ENCODE measurements at places on chromosomes 4 and X. TPM values are rescaled to one million over a fixed set of nuclear protein-coding genes. Genes with fewer than 3 reads are reported as not detected.

The FGFR3 gene
- 32.3 TPM for total RNA-seq

The POU3F4 gene
- total RNA-seq = not detected

The KIAA1210 gene
- not detected for total RNA-seq

The CXorf65 gene
- total RNA-seq = not detected

The TRAM1L1 gene
- 0.20 TPM for total RNA-seq

The GPM6B gene
- 2.7 TPM for total RNA-seq

The CDX4 gene
- total RNA-seq = not detected

The ASB9 gene
- total RNA-seq = 3.6 TPM

The DCAF4L1 gene
- 0.05 TPM for total RNA-seq

The DRD5 gene
- not detected for total RNA-seq

The HUWE1 gene
- 169 TPM for total RNA-seq

The PSAPL1 gene
- total RNA-seq = not detected

The SLC6A14 gene
- total RNA-seq = 1.8 TPM

The ZFYVE28 gene
- 29.6 TPM for total RNA-seq

The ATOH1 gene
- 34.4 TPM for total RNA-seq

The NOP14 gene
- 40.4 TPM for total RNA-seq

The CTAG2 gene
- not detected for total RNA-seq

The ABCB7 gene
- total RNA-seq = 27.9 TPM

The ELF4 gene
- total RNA-seq = 30.6 TPM

The SRP72 gene
- total RNA-seq = 74.4 TPM

The SERPINA7 gene
- 0.62 TPM for total RNA-seq

The GABRA4 gene
- 0.08 TPM for total RNA-seq

The PPP2R3B gene
- 8.7 TPM for total RNA-seq

The FRMD7 gene
- not detected for total RNA-seq

The HELT gene
- total RNA-seq = not detected

The CT45A2 gene
- total RNA-seq = not detected

The SHOX gene
- 0.11 TPM for total RNA-seq

The NEUROG2 gene
- total RNA-seq = not detected

The ZNF711 gene
- total RNA-seq = 2.0 TPM

The TMEM31 gene
- not detected for total RNA-seq

The PAGE1 gene
- total RNA-seq = not detected

The POU4F2 gene
- not detected for total RNA-seq

The XG gene
- not detected for total RNA-seq

The NAAA gene
- total RNA-seq = 79.3 TPM

The PRRG1 gene
- 15.0 TPM for total RNA-seq

The GPRASP1 gene
- total RNA-seq = 2.5 TPM

The SCOC gene
- total RNA-seq = 58.5 TPM

The PWWP3B gene
- total RNA-seq = 0.27 TPM

The FOXP3 gene
- 0.21 TPM for total RNA-seq

The MAGEC2 gene
- 0.17 TPM for total RNA-seq

The CYTL1 gene
- not detected for total RNA-seq

The SSX4 gene
- total RNA-seq = not detected

The MAGEA2 gene
- total RNA-seq = not detected

The INTU gene
- total RNA-seq = 3.0 TPM

The GLRB gene
- total RNA-seq = 0.42 TPM

The ARMCX4 gene
- 4.1 TPM for total RNA-seq

The HELQ gene
- 11.0 TPM for total RNA-seq

The TCEAL2 gene
- total RNA-seq = 0.25 TPM

The CTSO gene
- total RNA-seq = 3.3 TPM

The QRFPR gene
- total RNA-seq = not detected

The GABRG1 gene
- not detected for total RNA-seq

The BEND2 gene
- total RNA-seq = not detected

Measured in colonic mucosa (tissue), 4 donors.